Activated T-cell treated with anti-CD3 and anti-CD28 coated beads for 1 hour (primary cell): ENCODE measurements at places on chromosomes 13 and 19.

GRCh38 chr19:47637550-47637949, 28.6 kb downstream of the BICRA start:
- DNase-seq, result no peak

DNA sequence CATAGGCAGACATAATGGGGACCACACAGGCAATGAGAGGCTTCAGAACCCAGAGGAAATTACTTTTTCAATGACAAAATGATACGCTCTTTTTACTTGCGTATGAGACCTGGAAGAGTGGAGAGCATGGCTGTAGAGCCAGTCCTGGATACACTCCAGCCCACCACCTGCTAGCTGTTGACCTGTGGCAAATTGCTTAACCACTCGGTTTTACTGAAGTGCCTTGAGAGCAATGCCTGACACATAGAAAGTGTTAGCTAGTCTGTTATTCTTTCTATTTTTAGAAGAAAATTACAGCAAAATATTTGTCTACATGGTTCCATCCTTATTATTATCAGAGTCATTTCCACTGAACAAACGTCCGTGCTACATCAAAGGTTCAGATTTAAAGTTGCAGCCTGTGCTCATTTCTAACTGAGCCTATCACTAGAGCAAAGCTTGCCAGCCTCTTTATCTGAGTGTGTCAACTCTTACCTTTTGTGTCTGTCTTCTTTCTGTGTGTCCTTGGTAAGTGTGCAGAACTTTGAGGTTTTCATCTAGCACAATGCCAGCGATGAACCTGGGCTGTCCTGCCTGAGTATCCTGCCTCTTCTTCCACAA, 9.6 kb upstream of the GPR183 start:
- DNase-seq, result no peak

GRCh38 chr19:5157186-5157585, 183.4 kb downstream of the PTPRS start:
- DNase-seq, result no peak

DNA sequence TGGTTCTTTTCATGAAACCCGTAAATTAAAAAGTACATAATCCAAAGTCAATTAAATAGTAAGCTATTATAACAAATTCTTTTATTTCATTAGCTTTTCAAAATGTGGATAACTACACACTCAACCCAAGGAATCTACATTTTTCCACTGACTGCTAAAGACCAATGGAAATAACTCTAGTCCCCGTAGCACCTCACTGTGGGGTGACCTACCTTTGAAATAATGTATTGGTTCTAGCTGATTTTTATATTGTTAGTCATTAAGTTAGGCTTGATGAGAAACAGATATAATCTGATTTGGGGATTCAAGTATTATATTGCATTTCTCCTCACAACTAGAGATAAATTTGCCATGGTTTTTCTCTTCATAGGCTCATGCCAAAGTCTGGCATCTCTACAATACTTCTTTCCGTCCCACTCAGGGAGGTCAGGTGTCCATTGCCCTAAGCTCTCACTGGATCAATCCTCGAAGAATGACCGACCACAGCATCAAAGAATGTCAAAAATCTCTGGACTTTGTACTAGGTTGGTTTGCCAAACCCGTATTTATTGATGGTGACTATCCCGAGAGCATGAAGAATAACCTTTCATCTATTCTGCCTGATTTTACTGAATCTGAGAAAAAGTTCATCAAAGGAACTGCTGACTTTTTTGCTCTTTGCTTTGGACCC, 37.3 kb downstream of the KL start:
- DNase-seq, result no peak

GRCh38 chr19:45889210-45889885, 3.4 kb upstream of the IRF2BP1 start:
- DNase-seq, result no peak

- no peak for DNase-seq
Measured at GRCh38 chr13:93690139-93690538, 463.5 kb downstream of the GPC6 start.

GRCh38 chr13:110396913-110397381, 89.9 kb downstream of the COL4A2 start:
- DNase-seq, result no peak

DNA sequence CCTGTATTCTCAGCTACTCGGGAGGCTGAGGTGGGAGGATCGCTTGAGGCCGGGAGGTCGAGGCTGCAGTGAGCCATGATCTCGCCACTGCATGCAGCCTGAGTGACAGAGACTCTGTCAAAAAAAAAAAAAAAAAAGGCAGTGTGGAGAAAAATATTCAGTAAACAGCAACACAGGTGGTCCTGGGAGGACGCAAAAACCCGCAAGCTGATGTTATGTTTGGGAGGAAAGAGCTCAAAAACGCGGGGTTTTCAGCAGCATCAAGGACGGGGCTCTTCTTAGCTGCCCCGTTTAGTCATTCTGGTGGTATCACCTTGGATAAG, 599 bp upstream of the ZNF784 start:
- no peak for DNase-seq

- no peak for DNase-seq
Measured at GRCh38 chr19:15108145-15108844, 1.1 kb downstream of the SYDE1 start.

DNA sequence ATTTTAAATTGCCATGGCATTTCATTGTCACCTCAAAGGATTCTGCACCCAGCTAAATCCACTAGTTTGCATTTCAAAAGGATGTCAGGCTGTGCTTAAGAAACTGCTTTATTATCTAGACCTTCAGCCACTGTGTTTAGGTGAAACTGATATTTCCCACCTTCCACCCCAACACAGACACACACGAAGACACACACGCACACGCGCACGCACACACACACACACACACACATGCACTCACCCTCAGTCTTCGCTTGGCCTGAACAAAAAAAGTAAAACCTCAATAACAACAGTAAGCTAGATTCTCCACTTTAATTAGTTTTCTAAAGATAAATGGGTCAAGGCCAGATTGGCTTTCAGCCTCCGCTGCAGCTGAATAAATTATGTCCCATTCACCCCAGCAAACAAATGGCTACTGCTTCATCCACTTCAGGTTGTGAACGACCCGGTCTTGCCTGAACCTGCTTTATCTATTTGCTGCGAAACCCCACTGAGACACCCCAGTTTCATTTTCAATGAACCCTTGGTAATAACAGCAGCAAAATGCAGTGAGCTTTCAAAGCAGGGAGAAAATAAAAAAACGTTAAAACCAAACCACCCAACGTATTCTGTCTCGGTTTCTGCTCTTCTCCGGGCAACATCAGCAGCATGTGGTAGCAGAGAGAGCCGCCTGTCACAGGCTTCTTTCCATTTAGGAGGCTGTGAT, 166.8 kb downstream of the DCT start:
- no peak for DNase-seq

- no peak for DNase-seq
Measured at GRCh38 chr13:40600149-40600751, 66.2 kb downstream of the FOXO1 start.

GRCh38 chr13:26759249-26759906, 1.2 kb downstream of the GPR12 start:
- DNase-seq, result no peak

GRCh38 chr19:34430738-34431625, 2.8 kb downstream of the UBA2 start:
- DNase-seq, result peak; percentile 4

DNA sequence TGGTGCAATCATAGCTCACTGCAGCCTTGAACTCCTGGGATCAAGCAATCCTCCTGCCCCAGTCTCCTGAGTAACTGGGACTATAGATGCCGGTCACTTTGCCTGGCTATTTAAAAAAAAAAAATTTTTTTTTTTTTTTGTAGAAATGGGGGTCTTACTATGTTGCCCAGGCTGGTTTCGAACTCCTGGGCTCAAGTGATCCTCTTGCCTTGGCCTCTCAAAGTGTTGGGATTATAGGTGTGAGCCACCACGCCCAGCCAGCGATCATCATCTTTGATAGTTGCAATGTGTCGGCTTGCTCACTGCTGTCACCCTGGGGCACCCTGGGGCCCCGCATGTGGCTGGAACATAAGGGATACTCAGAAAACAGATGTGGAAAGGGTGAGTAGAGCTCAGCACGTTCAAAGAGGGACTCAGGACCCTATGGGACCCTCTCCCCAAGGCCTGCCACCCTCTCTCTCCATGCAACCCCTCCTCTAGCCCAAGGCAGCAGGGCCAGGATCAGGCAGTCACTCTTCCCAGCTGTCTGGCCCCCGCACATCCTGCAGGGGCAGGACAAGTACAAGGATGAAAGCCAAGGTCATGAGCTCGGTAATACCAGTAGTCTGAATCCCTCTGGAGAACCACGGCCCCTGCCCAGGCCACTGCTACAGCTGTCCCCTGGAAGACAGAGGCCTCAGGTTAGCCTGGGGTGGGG, 6.5 kb upstream of the CCL25 start:
- DNase-seq, result no peak

DNA sequence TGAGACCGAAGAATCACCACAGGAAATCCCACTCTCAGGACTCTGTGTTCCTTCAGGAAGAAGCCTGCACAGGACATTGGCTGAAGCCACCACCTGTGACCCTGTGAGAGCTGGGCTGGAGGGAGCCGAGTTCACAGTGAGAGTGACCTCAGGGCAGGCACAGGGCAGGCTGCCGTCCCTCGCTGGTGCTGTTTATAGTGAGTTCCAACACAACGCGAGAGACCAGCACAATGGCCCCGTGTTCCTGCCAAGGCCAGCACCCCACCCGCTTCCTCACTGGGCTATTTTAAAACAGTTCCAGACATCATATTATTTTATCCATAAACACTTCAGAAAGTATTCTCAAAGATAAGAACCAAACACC, 18.4 kb upstream of the GAS6 start:
- no peak for DNase-seq

DNA sequence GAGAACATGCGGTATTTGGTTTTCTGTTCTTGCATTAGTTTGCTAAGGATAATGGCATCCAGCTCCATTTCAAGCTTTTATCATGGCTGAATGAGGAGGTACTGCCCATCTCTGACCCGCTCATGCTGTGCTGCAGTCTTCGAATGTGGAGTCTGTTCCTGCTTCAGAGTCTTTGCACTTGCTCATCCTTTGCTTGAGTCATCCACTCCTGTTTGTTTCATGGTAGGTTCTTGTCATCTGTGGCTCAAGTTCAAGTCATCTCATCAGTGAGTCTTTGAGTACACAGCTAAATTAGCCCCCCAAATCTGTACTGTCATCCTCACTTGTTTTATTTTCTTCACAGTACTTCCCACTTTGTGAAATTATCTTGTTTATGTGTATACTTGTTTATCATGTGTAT, 5.4 kb downstream of the UCHL3 start:
- no peak for DNase-seq

DNA sequence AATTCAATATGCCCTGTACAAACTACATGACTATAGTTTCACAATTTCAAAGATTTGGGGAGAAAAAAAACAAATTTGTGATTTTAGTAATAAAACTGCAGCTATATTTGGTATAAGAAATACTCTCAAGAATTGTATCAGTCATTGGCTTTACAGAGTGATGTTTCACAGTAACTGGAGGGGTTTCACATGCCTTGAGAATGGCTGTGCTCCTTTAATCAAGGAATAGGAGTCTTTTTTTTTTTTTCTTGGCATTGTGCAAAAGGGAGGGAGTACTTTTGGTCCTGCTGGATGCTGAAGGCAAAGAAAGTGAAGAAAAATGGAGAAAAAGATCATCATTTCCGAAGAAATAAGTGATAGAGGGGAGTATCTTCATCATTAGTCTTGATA, 6.8 kb downstream of the ZNF507 start:
- DNase-seq, result no peak

GRCh38 chr19:33906578-33907335, 110.1 kb downstream of the KCTD15 start:
- DNase-seq, result no peak

DNA sequence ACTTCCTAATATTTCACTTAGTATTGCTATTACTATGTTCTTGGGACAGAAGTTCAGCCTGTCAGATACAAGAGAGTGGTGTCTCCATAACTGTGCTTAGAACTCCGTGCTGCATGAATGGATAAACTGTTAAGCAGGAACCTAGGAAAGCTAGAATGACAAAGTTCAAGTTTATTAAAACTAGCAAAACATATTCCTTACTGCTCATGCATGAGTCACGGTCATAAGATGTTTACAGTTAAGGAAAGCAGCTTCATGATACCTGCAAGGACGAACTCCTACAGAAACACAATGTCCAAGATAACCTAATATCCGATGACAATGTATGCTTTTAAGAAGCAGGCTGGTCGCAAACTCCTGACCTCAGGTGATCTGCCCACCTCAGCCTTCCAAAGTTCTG, 6.0 kb upstream of the ZNF765 start:
- DNase-seq, result no peak

DNA sequence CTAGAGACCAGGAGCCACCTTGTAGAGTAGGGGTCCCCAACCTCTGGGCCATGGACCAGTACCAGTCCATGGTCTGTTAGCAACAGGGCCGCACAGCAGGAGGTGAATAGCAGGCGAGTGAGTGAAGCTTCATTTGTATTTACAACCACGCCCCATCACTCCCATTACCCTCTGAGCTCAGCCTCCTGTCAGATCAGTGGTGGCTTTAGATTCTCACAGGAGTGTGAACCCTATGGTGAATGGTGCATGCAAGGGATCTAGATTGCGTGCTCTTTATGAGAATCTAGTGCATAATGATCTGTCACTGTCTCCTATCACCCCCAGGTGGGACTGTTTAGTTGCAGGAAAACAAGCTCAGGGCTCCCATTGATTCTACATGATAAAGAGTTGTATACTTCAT, 303.6 kb downstream of the KCNRG start:
- no peak for DNase-seq

DNA sequence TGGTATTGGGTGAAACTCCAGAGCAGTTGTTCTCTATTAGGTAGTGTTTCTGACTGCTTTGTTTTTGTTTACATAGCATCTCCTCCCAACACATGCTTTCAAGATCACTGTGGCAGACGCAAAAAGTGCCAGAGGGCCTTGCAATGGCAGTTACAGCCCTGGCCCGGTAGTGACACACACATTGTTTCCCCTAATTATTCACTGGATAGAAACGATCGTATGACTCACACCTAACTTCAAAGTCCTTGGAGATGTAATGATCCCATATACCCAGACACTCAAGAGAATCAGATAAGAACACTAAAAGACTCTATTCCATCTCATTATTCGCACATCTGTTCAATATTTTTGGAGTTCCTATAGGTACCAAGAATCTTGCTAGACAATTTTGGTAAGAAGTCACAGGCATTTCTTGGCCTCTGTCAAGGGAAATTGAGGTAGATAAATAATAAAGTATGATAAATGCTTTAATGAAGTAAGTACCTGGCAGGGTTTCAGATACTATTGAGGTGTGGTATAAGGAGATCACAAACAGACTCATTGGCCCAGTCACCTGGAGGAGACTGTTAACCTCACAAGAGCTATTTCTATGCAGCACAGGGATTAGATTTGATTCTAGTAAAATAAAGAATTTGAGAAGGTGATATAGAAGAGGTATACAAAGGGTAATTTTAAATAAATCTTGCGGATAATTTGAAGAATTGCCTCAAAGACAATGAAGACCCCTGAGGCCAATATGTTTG, 485.3 kb downstream of the SLITRK6 start:
- DNase-seq, result no peak
